ENCODE measurements at places on chromosomes 6 and 20. TPM values are rescaled to one million over a fixed set of nuclear protein-coding genes. Genes with fewer than 3 reads are reported as not detected.

ARFGEF2 gene
- total RNA-seq, result 20.7 TPM

EYA4 gene
- total RNA-seq, result not detected

DNA sequence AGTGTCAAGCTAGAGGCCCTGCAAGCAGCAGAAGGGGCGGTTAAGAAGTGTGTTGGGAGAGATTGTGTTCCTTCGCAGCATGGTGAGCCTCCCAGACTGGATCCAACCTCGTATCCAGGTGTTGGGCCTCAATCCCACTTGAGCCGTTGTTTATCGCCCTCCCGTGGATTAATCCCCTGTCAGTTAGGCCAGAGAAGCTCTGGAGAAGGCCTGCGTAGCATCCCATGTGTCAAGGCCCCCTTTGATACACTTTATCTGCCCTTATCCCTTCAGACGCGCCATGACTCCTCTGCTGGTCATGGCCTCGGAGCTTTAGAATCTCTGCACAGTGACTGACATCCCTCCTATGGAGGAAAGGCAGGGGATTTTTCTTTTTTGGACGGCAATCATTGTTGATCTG is 181.0 kb downstream of the ZFP64 start:
- H3K4me3 ChIP-seq, result no peak overlapping the region
- no peaks in the 10 kb centered on the region for H3K36me3 ChIP-seq
- no peak overlapping the region for H3K27ac ChIP-seq
- DNase-seq, result no peak
- H3K4me1 ChIP-seq, result no peaks in the 10 kb centered on the region
- peaks cover 3% of the 10 kb centered on the region for H3K27me3 ChIP-seq

DNA sequence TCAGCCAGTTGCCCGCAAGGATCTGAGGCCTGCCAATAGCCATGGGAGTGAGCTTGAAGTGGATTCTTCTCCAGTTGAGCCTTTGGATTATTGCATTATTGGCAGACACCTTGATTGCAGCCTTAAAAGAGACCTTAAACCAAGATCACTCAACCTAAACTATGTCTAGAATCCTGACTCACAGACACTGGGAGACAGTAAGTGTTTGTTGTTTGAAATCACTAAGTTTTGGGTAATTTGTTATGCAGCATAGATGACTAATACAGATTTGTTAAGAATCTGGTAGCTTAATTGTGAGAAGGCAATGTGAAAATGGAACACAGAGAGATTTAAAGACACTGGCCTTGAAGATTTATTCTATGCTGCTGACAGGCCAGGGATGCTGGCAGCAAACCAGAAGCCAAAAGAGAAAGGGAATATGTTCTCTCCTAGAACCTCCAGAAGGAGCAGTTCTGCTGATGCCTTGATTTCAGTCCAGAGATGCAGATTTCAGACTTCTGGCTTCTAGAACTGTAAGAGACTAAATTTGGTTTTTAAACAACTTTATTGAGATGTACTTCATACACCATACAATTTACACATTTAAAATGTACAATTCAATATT is 17.6 kb downstream of the SIRPD start:
- DNase-seq, result no peak
- H3K4me1 ChIP-seq, result no peaks in the 10 kb centered on the region
- H3K4me3 ChIP-seq, result no peak overlapping the region

GRCh38 chr6:141956046-141956761 is 176.5 kb upstream of the GJE1 start:
- no peak for DNase-seq
- no peaks in the 10 kb centered on the region for H3K36me3 ChIP-seq
- H3K27ac ChIP-seq, result no peak overlapping the region
- H3K27me3 ChIP-seq, result no peaks in the 10 kb centered on the region

- H3K27me3 ChIP-seq, result peaks cover 2% of the 10 kb centered on the region
- H3K36me3 ChIP-seq, result no peaks in the 10 kb centered on the region
- H3K4me3 ChIP-seq, result no peak overlapping the region
- DNase-seq, result no peak
- no peaks in the 10 kb centered on the region for H3K4me1 ChIP-seq
- no peak overlapping the region for H3K27ac ChIP-seq
These were observed 9.5 kb upstream of the PARD6B start for GRCh38 chr20:50721881-50722281.

GRCh38 chr20:51528263-51529027 is 14.1 kb downstream of the NFATC2 start:
- H3K4me1 ChIP-seq, result peaks cover 91% of the 10 kb centered on the region
- peak; percentile 44 for DNase-seq
- peak overlapping the region; percentile 91 for H3K27ac ChIP-seq
- H3K36me3 ChIP-seq, result peaks cover 54% of the 10 kb centered on the region
- H3K27me3 ChIP-seq, result no peaks in the 10 kb centered on the region
- peak overlapping the region; percentile 68 for H3K4me3 ChIP-seq

- peak overlapping the region; percentile 60 for H3K27ac ChIP-seq
- no peak for DNase-seq
- no peak overlapping the region for H3K4me3 ChIP-seq
- no peaks in the 10 kb centered on the region for H3K27me3 ChIP-seq
- H3K4me1 ChIP-seq, result peaks cover 64% of the 10 kb centered on the region
These were observed 9.9 kb downstream of the CCDC167 start for GRCh38 chr6:37489697-37490336.

DNA sequence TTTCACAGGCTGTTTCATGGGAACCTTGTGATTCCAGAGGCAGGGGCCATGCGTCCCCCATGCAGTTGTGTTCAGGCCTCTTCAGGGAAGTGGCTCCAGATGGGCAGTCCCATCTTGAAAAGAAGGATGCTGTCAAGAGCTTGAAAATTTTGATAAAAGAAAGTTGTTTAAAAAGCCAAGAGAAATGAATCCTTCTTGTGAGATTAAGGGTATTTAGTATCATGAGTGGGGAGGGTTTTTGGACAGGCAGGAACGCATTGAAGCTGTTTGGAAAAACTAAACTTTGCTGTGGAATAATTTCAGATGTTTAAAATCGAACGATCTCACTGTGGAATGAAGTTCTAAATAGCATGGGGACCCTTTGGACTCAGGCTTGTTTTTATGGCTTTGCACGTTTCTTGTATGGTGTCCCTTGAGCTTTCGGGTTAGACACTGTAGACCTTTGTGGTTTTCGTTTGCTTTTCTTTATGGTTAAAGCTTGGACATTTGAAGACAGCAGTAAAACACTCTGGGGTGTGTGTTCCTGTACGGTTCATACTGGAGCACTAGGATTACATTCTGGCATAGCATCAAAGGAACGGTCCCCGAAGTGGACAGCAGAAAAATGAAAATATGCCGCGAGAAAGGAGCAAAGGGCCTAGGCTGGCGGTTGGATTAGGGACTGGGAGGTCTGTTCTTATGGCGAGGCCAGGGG is 18.2 kb downstream of the KIF25 start:
- no peak for DNase-seq
- H3K4me3 ChIP-seq, result no peak overlapping the region
- peaks cover 4% of the 10 kb centered on the region for H3K27me3 ChIP-seq

- peaks cover 13% of the 10 kb centered on the region for H3K4me1 ChIP-seq
- H3K27ac ChIP-seq, result no peak overlapping the region
- DNase-seq, result no peak
- peaks cover 1% of the 10 kb centered on the region for H3K36me3 ChIP-seq
- peaks cover 36% of the 10 kb centered on the region for H3K27me3 ChIP-seq
- no peak overlapping the region for H3K4me3 ChIP-seq
These were observed 36.4 kb upstream of the FKBP1A start for GRCh38 chr20:1429143-1429728.

DNA sequence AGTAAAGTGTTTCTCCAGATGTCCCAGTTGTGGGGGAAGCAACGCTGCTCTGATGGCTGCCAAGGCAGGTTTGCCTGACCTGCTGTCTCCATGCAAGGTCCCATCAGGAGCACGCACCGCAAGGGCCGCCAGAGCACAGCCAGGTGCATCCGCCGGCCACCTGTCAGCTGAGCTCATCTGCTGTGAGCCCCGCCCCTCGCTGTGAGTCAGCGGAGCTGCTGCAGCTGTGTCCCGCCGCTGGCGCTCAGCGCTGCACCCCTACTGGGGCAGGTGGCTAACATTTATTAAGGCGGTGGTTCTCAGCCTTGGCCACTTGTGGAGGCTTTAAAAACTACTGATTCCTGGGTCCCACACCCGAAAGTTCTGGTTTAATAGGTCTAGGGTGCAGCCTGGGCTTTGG is 225.7 kb downstream of the UST start:
- no peak overlapping the region for H3K27ac ChIP-seq
- no peaks in the 10 kb centered on the region for H3K36me3 ChIP-seq
- H3K4me1 ChIP-seq, result no peaks in the 10 kb centered on the region
- H3K27me3 ChIP-seq, result peaks cover 20% of the 10 kb centered on the region
- H3K4me3 ChIP-seq, result no peak overlapping the region

- H3K4me3 ChIP-seq, result no peak overlapping the region
- peaks cover 9% of the 10 kb centered on the region for H3K27me3 ChIP-seq
- H3K27ac ChIP-seq, result no peak overlapping the region
- DNase-seq, result no peak
- H3K36me3 ChIP-seq, result no peaks in the 10 kb centered on the region
These were observed 26.8 kb upstream of the FAM184A start for GRCh38 chr6:119105282-119105681.

- H3K36me3 ChIP-seq, result peaks cover 11% of the 10 kb centered on the region
- DNase-seq, result no peak
- H3K4me1 ChIP-seq, result peaks cover 9% of the 10 kb centered on the region
- no peak overlapping the region for H3K27ac ChIP-seq
These were observed 113.6 kb upstream of the EMILIN3 start for GRCh38 chr20:41480054-41480770.

DNA sequence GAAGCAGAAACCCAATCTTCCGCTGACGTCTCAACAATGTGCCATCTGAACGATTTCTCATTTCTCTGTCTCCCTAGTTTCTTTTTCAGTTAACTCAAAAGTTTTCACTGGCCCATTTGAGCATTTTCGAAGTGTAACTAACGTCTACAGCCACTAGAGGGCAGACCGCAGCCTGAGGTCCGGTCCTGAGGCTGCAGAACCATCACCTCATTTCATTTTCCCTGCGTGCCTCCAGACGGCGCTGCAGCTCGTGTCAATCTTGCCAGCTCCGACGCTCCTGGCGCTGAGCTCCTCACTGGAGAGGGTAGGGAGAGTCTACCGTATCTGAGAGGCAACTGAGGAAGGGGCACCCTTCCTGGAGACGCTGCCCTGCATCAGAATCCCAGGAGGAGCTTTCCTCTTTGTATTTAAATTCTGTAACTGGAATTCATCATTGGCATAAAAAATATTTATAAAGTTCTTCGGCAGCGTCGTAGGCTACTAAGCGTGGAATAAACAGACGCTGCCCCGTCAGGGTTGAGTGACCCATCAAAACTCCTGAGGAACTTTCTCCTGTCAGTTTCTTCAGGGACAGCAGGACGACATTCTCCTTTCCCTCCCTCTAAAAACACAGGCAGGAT is 28.5 kb upstream of the DTNBP1 start:
- H3K27me3 ChIP-seq, result peaks cover 6% of the 10 kb centered on the region
- no peaks in the 10 kb centered on the region for H3K36me3 ChIP-seq
- peaks cover 10% of the 10 kb centered on the region for H3K4me1 ChIP-seq
- no peak overlapping the region for H3K4me3 ChIP-seq

DNA sequence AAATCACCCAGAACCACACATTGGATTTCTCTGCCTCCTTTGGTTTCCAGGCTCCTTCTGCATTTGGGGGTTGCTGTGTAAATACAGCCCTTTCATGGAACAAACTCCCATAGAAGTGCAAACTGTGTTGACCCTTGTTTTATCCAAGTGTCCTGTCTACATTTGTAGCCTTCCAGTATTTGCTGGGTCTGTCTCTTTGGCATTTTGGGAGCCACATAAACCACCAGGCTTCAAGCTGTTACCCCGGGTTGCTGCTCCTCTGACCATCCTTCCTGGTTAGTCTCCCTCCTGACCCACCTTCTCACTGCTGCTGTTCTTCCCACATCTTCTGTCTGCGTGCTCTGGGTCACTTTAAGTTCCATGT is 7.6 kb upstream of the MTHFD1L start:
- no peak for DNase-seq
- no peak overlapping the region for H3K27ac ChIP-seq
